WTC11 (cell line): ENCODE measurements at places on chromosomes 6 and 20. TPM values are rescaled to one million over a fixed set of nuclear protein-coding genes. Genes with fewer than 3 reads are reported as not detected.

Gene TINAG
- total RNA-seq: not detected in 3 replicates

Gene OR11A1
- total RNA-seq: not detected in 3 replicates

DNA sequence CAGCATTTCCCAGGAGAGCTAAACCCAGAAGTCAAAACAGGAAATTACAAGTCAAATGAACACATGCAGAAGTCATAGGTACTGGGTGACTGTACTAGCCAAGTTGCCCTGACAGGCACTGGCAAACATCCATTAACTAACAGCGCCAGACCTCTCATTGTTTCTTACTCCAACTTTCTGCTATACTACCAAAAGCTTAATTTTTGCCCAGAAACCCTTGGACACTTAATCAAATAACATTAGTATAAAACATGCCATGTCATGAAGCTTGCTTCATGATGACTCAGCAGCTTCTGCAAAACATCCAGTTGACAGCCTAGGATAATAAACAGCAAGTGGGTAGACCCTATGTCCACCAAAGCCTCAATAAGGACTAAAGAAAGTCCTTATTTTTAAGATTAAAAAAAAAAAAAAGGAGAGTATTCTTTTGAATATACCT lies 3.5 kb downstream of the NUP153 start:
- no peaks in the 10 kb centered on the region for H3K27me3 ChIP-seq
- peaks cover 3% of the 10 kb centered on the region; the same call in 1 of the 2 replicates for H3K36me3 ChIP-seq
- DNase-seq: no peak

DNA sequence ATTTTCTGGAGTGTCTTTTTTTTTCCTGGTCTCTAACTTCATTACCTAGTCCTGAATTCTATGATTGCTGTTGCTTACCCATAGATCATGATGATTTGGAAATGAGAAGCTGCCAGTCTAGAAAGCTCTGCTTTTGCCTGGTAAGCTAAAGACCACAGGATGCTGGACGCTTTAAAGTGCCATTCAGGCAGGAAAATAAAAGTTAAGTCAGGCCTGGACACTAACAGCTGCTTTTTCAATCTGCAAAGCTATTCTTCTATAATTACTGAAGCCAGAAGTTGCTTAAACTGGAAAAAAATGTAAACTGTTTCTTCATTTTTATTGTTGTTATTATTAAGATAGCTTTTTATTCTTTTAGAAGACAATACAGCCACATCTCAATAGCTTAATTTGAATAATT lies 129.8 kb upstream of the SPACA1 start:
- peaks cover 8% of the 10 kb centered on the region for H3K36me3 ChIP-seq
- H3K4me3 ChIP-seq: no peak overlapping the region
- no peak for DNase-seq

Gene PFDN4
- 90.1 to 94.4 TPM (median 90.5 TPM) in 3 replicates for total RNA-seq

- no peak overlapping the region for H3K27ac ChIP-seq
- no peaks in the 10 kb centered on the region for H3K36me3 ChIP-seq
- H3K4me3 ChIP-seq: no peak overlapping the region
- no peak for DNase-seq
- H3K4me1 ChIP-seq: no peaks in the 10 kb centered on the region
These were observed 548.7 kb upstream of the MAP3K7 start for GRCh38 chr6:91135406-91136103.

Gene CST2
- total RNA-seq: not detected in 3 replicates

GRCh38 chr6:14707276-14707675 lies 538.6 kb upstream of the JARID2 start:
- no peaks in the 10 kb centered on the region for H3K27me3 ChIP-seq
- H3K4me3 ChIP-seq: no peak overlapping the region
- no peaks in the 10 kb centered on the region for H3K36me3 ChIP-seq
- no peak for DNase-seq

- 0 out of 2 replicates have a peak, but pooled peaks cover 2% of the 10 kb centered on the region for H3K4me1 ChIP-seq
- no peaks in the 10 kb centered on the region for H3K27me3 ChIP-seq
- H3K27ac ChIP-seq: no peak overlapping the region
These were observed 48.6 kb upstream of the COL9A1 start for GRCh38 chr6:70351461-70351860.

Gene MAP7
- total RNA-seq: 56.6 to 60.5 TPM (median 59.1 TPM) in 3 replicates

GRCh38 chr6:12312736-12313135 lies 22.6 kb downstream of the EDN1 start:
- no peak overlapping the region for H3K4me3 ChIP-seq
- no peak overlapping the region for H3K27ac ChIP-seq
- no peak for DNase-seq
- no peaks in the 10 kb centered on the region for H3K27me3 ChIP-seq
- H3K36me3 ChIP-seq: peaks cover 5% of the 10 kb centered on the region

GRCh38 chr6:25050356-25050755 lies 114.6 kb upstream of the RIPOR2 start:
- H3K4me1 ChIP-seq: peaks cover 16% of the 10 kb centered on the region
- peak overlapping the region; percentile 45; the same call in 1 of the 2 replicates for H3K27ac ChIP-seq
- H3K27me3 ChIP-seq: no peaks in the 10 kb centered on the region
- H3K36me3 ChIP-seq: peaks cover 4% of the 10 kb centered on the region; the same call in 1 of the 2 replicates

GRCh38 chr6:163708466-163708865 lies 293.9 kb downstream of the QKI start:
- H3K4me1 ChIP-seq: peaks cover 4% of the 10 kb centered on the region
- H3K4me3 ChIP-seq: no peak overlapping the region
- DNase-seq: no peak
- no peaks in the 10 kb centered on the region for H3K27me3 ChIP-seq
- no peak overlapping the region for H3K27ac ChIP-seq

GRCh38 chr6:2222275-2222842 lies 23.0 kb downstream of the GMDS start:
- H3K27me3 ChIP-seq: no peaks in the 10 kb centered on the region
- H3K27ac ChIP-seq: no peak overlapping the region
- H3K4me1 ChIP-seq: peaks cover 33% of the 10 kb centered on the region
- no peak for DNase-seq
- no peaks in the 10 kb centered on the region for H3K36me3 ChIP-seq

Gene GHRH
- 0.74 TPM in 1 of 3 replicates, not detected in the others for total RNA-seq

DNA sequence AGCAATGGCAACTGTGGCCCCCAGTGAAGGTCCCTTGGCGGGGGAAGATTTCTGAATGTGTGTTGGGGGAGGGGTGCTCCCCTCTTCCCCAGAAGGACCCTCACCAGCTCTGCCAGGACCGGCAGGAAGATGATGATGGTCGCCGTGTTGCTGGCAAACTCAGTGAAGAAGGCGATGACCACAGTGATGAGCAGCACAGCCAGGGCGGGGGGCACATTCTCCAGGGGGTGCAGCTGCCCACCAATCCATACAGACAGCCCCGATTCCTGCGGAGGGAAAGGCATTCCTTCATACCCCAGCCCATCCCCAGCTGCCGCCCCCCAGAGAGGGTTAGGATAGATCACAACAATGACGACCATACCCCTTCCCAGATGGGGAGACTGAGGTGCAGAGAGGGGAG lies 15.7 kb upstream of the OCSTAMP start:
- H3K27me3 ChIP-seq: no peaks in the 10 kb centered on the region
- no peaks in the 10 kb centered on the region for H3K36me3 ChIP-seq
- no peak overlapping the region for H3K27ac ChIP-seq
- DNase-seq: no peak
- H3K4me1 ChIP-seq: no peaks in the 10 kb centered on the region; the same call in 1 of the 2 replicates
- H3K4me3 ChIP-seq: no peak overlapping the region

- H3K36me3 ChIP-seq: peaks cover 23% of the 10 kb centered on the region
- H3K27me3 ChIP-seq: no peaks in the 10 kb centered on the region
- peak overlapping the region; percentile 31; the same call in 1 of the 2 replicates for H3K27ac ChIP-seq
- no peak for DNase-seq
- H3K4me1 ChIP-seq: no peaks in the 10 kb centered on the region
These were observed 92.4 kb downstream of the DST start for GRCh38 chr6:56550301-56550700.

Gene MUCL3
- 0.15 to 0.21 TPM (median 0.18 TPM) in 3 replicates for total RNA-seq

DNA sequence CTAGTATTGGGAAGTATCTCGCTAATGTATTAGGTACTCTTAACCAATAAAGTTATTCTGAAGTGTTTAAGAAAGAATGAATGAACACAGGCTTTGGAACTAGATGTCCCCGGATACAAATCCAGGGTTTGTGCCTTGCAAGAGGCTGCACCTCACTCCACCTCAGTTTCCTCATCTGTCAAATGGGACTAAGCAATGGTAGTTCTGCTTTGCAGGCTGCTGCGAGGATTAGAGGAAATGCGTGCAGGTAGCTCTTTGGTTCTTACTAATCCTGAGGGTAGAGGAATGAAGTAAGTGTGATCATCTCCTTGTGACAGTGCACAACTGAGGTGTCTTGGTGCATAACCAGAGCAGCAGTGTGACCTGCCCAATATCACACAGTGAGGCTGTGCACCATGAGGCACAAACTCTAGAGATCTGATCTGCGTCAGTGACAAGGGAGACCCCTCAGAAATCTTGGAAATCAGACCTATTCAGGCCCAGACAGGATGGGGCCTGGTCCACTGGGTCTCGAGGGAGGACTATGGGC lies 26.7 kb downstream of the ADA start:
- H3K27me3 ChIP-seq: peaks cover 57% of the 10 kb centered on the region
- peaks cover 2% of the 10 kb centered on the region for H3K4me1 ChIP-seq
- no peak overlapping the region for H3K27ac ChIP-seq

DNA sequence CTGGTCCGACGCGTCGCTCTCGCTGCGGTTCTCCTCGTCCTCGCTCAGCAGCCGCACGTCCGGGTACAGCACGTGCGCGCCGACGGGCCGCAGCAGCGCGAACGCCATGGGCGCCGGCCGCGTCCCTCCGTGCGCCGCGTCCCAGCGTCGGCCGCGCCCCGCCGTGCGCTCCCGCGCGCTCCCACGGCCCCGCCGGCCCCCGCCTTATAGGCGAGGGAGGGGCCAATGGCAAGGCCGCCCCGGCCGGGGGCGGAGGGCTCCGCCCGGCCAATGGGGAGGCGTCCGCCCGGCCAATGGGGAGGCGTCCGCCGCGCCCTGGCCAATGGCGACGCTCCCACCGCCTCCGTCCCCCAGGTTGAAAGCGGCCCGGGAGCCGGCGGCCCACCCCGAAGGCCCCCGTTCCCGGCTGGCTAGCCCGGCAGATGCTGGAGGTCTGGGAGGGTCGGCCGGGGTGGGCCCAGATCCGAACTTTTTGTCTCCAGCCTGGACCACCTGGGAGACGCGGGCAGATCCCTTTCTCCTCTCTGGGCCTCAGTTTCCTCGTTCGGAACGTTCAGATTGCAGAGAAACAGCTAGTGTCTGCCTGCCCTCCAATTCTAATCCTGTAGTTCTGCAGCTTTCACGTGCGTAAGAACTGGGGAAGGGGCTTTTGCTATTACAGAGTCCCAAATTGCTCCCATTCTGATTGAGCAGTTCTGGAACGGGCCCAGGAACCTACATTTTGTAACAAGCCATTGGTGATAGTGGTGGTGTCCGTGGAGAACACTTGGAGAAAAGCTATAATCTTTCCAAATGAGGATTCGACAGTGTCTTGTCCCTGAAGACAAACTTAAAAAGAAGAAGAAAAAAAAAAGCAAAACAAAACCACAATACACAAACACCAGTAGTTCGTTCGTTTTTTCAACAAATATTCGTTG lies at the start of gene TCF15:
Gene TCF15, minus strand, starts transcription at position 180 of the 917 bp plus-strand sequence. Its CDS starts 72 bp downstream, at position 108.
- H3K4me3 ChIP-seq: peak within 1 kb of the TSS; percentile 62
- H3K4me1 ChIP-seq: peaks cover 13% of the 10 kb centered on the region
- H3K36me3 ChIP-seq: no peaks in the 10 kb centered on the region
- H3K27ac ChIP-seq: no peak within 1 kb of the TSS
- H3K27me3 ChIP-seq: peaks cover 51% of the 10 kb centered on the region

Gene BLCAP
- 53.5 to 85.6 TPM (median 54.4 TPM) in 3 replicates for total RNA-seq

DNA sequence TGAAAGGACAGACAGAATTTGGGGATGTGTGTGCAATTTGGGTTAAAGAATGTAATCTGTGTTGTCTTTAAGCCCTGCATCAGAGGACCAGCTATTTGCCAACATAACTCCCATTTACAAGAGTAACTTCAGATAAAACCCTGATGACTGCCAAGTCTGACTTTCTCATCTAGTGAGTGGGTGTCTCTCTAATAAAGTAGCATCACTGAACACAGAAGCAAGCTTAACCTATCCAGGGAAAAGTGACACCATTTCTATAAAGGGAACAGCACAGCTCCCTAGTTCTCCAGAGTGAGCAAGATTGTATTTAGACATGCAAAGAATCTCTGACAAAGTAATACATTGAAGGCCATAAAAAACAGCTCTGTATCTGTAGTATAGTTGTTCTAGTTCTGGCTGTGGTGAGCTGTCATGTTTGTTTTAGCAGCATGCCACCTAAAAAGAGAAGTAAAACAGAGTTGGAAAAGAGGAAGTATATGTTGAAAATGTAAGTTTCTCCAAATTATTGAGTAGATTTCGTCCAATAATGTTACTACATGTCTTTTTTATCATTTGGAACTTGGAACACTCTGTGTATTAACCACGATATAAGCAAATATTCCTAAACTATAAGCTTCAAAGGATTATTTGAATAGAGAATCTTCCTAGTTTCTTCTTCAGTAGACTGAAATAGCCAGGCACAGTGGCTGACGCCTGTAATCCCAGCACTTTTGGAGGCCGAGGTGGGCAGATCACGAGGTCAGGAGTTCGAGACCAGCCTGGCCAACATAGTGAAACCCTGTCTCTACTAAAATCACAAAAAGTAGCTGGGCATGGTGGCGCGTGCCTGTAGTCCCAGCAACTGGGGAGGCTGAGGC lies 8.8 kb upstream of the PIM1 start:
- no peaks in the 10 kb centered on the region for H3K27me3 ChIP-seq
- H3K4me3 ChIP-seq: no peak overlapping the region
- no peaks in the 10 kb centered on the region for H3K36me3 ChIP-seq
- DNase-seq: no peak
- no peaks in the 10 kb centered on the region; the same call in 1 of the 2 replicates for H3K4me1 ChIP-seq

DNA sequence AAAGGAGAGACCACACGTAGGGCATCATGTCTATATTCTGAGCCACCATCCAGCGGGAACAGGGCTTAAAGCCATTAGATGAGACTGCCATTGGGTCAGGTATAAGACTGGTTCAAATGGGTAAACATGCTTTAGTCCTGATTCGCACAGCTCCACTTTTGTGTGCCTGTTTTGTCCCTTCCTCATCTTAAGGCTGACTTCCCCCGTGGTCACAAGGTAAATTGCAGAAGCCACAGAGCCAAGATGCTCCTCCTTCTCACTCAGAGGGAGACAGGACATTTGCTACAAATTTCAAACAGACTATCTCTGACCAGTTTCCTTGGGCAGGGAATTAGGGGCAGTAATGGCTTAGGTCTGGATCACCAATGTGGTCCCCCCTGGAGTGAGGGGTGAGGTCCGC lies 11.4 kb upstream of the IFNGR1 start:
- no peak overlapping the region for H3K27ac ChIP-seq
- no peaks in the 10 kb centered on the region for H3K36me3 ChIP-seq
- peaks cover 8% of the 10 kb centered on the region; the same call in 1 of the 2 replicates for H3K4me1 ChIP-seq

DNA sequence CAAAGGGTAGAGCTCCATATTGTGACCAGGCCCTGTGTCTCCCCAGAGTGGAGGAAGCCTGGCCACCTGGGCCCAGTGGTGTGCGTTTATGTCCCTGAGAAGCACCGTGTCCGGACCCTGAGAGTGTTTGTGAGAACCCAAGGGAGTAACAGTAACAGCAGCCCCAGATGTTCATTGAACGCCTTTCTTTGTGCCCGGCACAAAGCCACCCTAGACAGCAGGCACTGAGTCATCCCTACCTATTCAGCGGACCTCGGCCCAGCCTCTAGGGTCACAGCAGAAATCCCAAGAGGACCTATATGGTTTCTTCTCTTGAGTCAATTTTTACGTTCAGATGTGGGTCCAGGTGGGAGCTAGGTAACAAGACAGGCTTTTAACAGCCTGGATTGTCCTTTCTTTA lies 24.5 kb downstream of the BCAS4 start:
- no peak for DNase-seq
- H3K4me1 ChIP-seq: peaks cover 25% of the 10 kb centered on the region
- H3K36me3 ChIP-seq: peaks cover 6% of the 10 kb centered on the region
- H3K4me3 ChIP-seq: no peak overlapping the region
- no peaks in the 10 kb centered on the region; the same call in 1 of the 2 replicates for H3K27me3 ChIP-seq

- DNase-seq: no peak
- peaks cover 19% of the 10 kb centered on the region for H3K36me3 ChIP-seq
- no peak overlapping the region for H3K4me3 ChIP-seq
- H3K4me1 ChIP-seq: peaks cover 73% of the 10 kb centered on the region
- no peaks in the 10 kb centered on the region for H3K27me3 ChIP-seq
These were observed 73.1 kb downstream of the PHACTR2 start for GRCh38 chr6:143750877-143751276.
